ENCODE measurements at places on chromosomes 7 and 10. TPM values are rescaled to one million over a fixed set of nuclear protein-coding genes. Genes with fewer than 3 reads are reported as not detected.

Gene CELF2
- total RNA-seq: 28.6 TPM

Gene AOC1
- total RNA-seq: 1.9 TPM

Gene PDE1C
- total RNA-seq: 0.83 TPM

Gene GHRHR
- total RNA-seq: 1.5 TPM

Gene SPDYE1
- not detected for total RNA-seq

Gene AKR1C3
- total RNA-seq: 43.0 TPM

Gene APBB1IP
- total RNA-seq: 1.6 TPM

Gene PDE6C
- total RNA-seq: not detected

GRCh38 chr7:108328174-108328651, 128.0 kb downstream of the NRCAM start:
- no peak for DNase-seq

- peak; percentile 72 for DNase-seq
Observed at GRCh38 chr7:1663223-1663622, 6.9 kb upstream of the ELFN1 start.

GRCh38 chr10:113028456-113029440, 78.7 kb downstream of the TCF7L2 start:
- no peak for DNase-seq

GRCh38 chr7:149615690-149616270, 118.2 kb upstream of the ZNF746 start:
- no peak for DNase-seq

DNA sequence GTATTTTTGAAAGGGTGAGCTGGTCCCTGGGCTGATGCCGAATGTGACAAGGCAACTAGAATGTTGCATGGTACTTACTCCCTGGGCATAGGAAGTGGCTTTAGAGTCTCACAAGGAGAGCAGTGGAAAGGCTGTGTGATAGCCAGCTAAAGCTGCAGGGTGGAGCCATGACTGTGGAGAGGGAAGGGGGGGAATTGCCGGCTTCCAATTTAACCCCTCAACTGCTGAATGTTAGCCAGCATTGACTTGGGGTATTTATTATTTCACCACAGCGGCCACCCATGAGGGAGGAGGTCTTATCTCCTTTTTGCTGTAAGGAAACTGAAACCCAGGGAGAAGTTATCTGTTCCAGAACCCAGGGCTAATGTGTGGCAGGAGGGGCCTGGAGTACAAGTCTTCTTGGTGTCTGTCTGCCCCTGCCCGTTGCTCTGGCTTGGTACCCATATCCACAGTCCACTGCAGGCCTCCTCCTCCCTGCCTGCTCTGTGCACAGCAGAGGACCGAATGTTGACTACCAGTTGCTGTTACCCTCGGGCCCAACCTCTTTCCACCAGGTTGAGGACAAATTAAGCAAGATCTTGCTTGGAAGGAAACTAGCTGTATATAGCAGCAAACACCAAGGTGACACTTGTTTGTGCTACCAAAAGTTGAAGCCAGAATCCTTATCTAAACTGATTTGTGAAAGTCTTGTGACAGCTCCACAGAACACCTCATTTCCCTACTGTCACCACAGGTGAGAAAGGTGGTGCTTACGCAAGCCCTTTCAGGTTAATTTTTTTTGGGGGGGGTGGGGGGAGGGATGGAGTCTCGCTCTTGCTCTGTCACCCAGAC, 37.6 kb downstream of the WBP1L start:
- DNase-seq: no peak

- DNase-seq: no peak
Observed at GRCh38 chr10:18158773-18159265, 18.6 kb downstream of the CACNB2 start.

DNA sequence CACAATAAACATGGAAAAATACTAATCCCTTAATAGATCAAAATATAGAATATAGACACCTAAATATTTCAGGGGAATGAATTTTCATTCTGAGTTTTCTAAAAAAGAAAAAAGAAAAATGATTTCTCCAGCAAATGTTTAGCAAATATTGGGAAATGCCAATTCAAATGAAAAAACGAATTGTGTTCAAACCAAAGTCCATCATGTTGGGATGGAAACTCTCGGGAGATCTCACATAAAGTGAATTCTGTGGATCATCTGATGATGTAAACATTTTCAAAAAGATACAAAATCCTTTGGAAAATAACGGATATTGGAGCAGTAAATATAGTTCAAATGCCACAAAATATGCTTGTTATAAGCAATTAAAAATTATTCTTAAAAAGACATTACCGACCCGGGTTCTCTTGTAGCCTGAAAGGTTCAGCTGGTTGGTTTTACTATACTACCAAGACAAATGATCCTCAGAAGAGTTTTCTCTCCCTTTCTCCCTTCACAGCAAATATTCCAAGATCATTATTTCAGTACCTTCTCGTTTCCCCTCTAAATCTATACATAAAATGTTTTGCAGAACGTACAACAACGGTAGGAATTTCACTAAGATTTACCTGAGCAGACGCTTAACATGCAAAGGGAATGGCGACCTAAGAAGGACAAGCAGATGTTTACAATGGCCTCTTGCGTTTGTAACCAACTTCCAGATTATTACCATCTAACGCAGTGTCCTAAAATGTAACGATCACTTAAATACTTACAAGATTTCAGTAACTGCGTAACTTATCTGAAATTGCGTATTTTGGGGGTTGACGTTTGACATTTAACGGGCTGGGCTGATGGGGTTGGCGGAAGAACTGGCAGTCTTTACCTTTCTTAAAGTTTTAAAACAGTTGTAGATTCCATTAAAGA, 2.5 kb downstream of the HOXA13 start:
- no peak for DNase-seq

GRCh38 chr7:92723205-92723604, 113.2 kb downstream of the CDK6 start:
- no peak for DNase-seq

DNA sequence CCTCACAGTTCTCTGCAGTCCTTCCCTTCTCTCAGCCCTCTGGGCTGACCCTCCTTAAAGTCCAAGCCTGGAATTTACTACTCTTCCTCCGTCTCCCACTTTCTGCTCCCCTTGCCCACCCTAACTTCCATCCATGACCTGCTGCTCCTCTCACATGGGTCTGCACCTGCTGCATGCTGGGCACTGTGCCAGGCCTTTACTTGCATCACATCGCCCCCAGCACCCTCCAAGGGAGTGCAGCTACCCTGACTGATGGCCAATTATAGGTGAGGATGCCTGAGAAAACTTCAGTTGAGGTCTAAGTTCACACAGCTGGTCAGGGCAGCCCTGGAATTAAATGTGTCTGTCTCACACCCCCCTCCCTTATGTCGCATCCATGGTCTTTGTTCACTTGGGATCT, 53.6 kb upstream of the ZPBP start:
- no peak for DNase-seq

GRCh38 chr10:21510241-21511094, 15.0 kb downstream of the SKIDA1 start:
- DNase-seq: no peak

GRCh38 chr10:12684784-12685183, 316.7 kb downstream of the CCDC3 start:
- no peak for DNase-seq

DNA sequence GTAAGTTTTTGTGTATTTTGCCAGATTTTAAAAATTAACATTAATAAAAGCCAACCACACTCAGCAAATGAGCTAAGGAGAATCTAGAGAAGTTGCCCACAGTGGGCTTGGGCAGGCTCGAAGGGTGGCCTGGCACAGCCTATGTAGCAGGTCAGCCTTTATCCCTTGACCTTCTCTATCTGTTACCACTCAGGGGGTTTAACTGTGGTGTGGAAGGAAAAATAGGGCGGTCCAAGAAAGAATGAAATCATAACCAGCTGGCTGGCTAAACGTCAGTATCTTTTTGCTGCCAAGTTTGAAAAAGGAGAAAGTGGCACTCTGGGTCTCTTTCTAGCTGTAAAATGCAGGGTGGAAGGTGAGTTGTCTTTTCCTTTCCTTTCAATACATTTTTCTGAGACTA, 130.3 kb upstream of the ASAH2 start:
- no peak for DNase-seq

- no peak for DNase-seq
Observed at GRCh38 chr10:20372748-20373147, 524.4 kb downstream of the NEBL start.

GRCh38 chr7:47672977-47673381, 91.1 kb upstream of the TNS3 start:
- no peak for DNase-seq

- no peak for DNase-seq
Observed at GRCh38 chr7:35285799-35286198, 31.9 kb upstream of the TBX20 start.

GRCh38 chr10:80186364-80187012, 18.8 kb downstream of the ANXA11 start:
- DNase-seq: no peak

DNA sequence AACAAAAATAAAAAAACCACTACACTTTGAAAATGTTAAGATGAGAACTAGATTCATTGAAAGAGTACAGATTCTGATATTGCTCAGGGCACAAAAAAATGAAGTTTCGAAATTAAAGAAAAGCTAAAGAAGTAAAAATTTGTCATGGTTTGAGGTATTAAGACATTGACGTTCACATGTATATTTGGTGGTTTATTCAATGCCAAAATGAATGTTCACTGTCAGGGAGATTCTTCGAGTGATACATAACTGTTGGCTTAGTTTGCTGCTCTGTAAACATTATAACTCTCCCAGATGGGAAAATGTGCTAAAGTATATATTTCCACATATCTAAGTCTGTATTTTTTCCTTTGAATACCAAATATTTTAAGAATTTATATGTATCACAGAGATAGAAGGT, 345.0 kb downstream of the SEMA3D start:
- no peak for DNase-seq

- DNase-seq: no peak
Observed at GRCh38 chr10:82420001-82420400, 545.0 kb downstream of the NRG3 start.

DNA sequence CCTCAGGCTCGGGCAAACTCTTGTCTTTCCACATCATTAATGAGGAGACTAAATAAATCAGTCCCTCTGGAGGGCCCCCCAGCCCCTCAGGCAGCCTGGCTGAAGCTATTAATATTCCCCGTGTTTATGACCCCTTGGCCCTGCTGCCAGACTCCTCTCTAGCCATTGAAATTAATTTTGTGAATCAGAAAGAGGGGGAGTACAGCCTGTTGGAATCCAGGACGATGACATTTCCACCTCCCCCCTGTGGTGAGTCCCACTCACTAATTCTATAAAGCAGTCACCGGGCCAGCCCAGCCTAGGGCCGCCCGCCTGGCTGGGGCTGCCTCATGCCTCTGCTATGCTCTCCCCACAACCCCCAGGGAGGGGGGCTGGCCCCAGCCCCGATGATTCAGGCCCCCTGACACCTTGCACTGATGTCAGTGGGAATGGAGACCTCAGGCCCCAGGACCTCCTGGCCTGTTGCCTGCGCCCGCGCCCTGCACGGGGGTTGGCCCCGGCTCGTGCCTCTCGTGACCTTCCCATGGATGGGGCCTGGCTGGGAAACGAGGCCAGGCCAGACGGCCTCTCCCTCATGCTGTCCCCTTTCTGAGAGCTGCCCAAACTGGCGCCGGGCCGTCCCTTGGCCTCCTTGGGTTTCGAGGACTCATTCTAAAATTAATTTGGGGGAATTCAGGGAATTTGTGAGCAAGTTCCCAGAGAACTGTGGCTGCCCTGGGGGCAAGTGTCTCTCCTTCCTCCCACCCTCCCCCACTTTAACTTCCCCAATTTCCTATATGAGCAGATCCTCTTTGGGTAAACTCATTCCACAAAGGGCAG, 34.0 kb downstream of the TMEM270 start:
- DNase-seq: peak; percentile 94

- no peak for DNase-seq
Observed at GRCh38 chr10:21526860-21527597, 1.5 kb upstream of the SKIDA1 start.

DNA sequence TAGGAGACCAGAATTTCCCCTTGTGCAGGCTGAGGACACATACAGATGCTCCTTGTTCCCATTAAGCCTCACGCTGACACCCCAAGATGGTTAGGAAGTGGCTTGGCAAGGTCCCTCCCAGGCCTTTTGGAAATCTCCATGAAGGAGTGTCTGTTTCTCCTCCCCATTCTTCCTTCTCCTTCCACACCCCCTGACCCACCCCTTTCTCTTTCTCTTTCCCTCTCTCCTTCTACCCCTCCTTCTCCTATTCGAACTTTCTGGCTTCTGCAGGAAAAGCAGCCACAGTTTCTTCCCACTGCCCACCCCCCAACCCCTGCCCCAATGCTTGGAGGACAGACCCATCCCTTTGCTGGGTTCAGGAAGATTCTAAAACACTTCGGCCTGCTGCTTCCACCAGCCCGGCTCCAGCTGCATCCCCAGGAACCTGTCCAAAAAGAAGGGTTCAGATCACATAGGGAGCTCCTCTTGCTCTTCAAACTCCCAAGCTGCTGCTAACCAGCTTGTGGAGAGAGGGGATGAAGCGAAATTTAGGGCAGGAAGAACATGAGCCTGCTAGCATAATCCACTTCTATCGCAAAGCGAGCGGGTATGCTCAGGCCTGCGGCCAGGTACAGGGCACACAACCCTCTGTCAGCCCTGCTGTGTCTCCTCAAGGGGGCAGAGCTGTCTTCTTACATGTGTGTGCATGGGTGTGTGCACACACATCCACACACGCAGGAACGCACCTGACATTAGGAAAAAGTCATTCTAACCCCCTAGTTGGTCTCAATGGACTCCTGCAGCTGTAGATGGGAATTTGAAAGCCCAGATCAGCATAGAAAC, 80.4 kb downstream of the PPP1R3C start:
- DNase-seq: no peak

GRCh38 chr7:32453341-32454011, 36.7 kb downstream of the LSM5 start:
- no peak for DNase-seq

DNA sequence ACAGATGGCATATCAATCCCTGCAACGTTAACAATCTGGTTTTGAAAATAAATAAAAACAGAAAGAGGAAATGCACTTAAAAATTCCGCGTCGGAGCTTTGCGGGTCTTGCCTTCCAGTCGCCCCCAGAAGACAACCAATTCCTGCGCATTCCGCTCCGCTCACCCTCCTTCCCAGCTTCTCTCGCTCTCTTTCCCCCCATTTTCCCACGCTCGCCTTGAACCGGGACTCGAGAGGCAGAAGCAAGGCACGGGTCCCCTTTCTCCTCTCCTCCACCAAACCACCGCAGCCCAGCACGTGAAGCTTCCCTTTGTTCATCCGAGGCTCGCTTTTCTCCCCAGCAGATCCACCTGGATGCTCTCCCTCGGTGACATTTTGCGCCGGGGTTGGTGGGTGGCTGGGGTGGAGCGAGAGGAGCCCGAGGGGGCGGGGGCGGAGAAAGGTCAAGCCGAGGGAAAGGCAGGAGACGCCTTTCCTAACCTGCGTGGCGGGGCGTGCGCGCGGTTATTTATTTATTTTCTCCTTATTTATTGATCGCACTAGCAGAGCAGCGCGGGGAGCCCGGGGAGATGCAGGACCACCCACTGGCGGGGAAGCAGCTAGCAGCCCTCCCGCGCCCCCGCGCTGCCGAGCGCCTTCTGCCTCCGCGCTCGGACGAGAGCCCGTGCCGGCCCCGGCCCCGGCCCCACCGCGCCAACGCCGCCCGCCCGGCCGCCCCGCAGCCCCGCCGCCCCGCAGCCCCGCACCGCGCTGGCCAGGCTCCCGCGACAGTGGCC, at the start of gene KCND2:
Gene KCND2 (plus strand): TSS at position 475 of the 775 bp plus-strand sequence.
- no peak for DNase-seq
